ENCODE measurements at places on chromosomes 3 and 15.

- no peak for DNase-seq
Measured at GRCh38 chr15:71139241-71139640, 24.0 kb downstream of the THSD4 start.

- no peak for DNase-seq
Measured at GRCh38 chr3:30913176-30913575, 18.7 kb upstream of the GADL1 start.

DNA sequence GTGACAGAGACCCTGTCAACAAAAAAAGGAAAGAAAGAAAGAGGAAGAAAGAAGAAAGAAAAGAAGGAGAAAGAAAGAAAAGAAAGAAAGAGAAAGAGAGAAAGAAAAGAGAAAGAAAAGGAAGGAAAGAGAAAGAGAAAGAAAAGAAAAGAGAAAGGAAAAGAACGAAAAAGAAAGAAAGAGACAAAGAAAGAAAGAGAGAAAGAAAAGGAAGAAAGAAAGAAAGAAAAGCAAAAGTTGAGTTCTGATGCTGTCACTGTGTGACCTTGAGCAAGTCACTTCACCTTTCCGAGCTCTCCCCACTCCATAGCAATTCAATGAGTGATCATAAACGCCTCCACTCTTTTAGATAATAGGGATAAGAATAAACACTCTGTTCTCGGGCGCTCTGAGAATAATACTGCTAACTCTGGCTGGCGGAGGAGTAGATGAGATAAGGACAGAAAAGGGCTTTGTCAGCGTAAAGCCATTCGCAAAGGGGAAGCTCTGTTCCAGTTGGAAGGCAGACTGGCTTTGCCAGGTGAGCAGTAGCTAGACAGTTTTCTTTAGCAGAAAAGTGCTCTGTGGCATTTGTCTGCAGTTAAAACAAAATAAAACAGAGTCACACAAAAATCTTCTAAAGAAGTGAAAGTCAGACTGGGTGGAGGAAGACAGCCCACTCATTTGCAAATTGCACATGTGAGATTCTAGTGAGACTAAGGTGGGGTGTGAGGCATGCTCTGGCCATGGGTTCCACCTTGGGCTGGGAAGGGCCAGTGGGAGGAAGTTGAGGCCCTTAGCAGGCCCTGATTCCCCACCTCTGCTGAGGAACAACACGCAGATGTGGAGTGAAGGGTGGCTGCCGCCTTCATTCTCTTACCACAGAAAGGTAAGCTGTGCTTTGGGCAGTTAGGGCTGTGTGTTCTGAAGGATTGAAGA lies 9.6 kb upstream of the FLNB start:
- DNase-seq = no peak

- DNase-seq = no peak
Measured at GRCh38 chr15:81270781-81271491, 53.0 kb downstream of the STARD5 start.

- DNase-seq = peak; percentile 94
Measured at GRCh38 chr3:78497021-78497420, 1270.8 kb downstream of the ROBO1 start.

GRCh38 chr15:73882761-73883419 lies 9.5 kb downstream of the TBC1D21 start:
- no peak for DNase-seq

DNA sequence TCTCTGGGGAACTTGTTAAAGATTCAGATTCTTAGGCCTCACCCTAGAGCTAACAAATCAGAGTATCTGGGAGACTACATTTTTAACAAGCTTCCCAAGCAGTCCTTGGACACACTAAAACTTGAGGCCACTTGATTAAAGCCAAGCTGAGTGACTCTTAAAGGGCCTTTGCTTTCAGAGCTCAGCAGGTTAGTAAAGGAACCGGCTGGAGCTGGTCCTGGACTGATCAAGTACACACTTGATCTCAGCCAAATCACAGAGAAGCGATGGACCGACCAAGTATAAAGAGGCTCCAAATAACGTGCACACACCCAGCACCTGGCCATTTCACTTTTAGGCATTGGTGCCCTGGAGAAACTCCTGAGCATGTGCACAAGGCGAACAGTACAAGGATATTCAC lies 12.9 kb upstream of the TM6SF1 start:
- DNase-seq = peak; percentile 34

- no peak for DNase-seq
Measured at GRCh38 chr15:88975891-88976290, 62.7 kb upstream of the MFGE8 start.

GRCh38 chr15:56168394-56168793 lies 75.3 kb downstream of the RFX7 start:
- no peak for DNase-seq

DNA sequence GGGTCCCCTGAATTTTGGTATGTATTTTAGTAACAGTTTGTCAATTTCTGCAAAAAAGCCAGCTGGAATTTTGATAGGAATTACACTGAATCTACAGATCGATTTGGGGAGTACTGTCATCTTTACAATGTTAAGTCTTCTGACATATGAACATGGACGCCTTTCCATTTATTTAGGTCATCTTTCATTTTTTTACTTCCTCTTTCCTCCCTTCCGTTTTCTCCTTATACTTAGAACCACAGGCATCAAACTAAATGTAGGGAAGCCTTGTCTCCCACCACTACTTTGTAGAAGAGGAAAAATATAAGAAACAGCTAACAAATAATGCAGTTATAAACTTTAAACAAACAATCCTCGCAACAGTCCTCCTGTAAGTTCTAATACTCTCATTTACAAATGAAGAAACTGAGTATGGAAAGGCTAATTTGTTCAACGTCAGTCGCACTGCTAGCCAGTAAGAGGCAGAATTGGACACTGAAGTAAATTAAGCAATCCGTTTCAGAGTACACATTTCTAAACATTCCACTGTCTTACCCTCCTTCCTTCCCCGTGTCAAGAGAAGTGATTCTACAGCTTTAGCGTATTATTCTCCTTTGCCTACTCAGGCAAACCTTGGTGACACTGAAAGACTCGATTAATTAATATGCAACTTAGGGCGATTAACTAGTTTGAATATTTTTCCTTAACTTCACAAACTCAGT lies 25.6 kb downstream of the RHOA start:
- no peak for DNase-seq

DNA sequence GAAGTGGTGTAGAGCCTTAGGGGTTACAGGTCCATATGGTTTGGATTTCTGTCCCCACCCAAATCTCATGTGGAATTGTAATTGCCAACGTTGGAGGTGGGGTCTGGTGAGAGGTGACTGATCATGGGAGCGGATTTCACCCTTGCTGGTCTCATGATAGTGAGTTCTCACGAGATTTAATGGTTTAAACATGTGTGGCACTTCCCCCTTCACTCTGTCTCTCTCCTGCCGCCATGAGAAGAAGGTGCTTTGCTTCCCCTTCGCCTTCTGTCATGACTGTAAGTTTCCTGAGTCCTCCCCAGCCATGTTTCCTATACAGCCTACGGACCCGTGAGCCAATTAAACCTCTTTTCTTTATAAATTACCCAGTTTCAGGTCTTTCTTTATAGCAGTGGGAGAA lies 43.1 kb upstream of the MFGE8 start:
- no peak for DNase-seq

- DNase-seq = no peak
Measured at GRCh38 chr3:62607287-62608029, 234.1 kb upstream of the FEZF2 start.

DNA sequence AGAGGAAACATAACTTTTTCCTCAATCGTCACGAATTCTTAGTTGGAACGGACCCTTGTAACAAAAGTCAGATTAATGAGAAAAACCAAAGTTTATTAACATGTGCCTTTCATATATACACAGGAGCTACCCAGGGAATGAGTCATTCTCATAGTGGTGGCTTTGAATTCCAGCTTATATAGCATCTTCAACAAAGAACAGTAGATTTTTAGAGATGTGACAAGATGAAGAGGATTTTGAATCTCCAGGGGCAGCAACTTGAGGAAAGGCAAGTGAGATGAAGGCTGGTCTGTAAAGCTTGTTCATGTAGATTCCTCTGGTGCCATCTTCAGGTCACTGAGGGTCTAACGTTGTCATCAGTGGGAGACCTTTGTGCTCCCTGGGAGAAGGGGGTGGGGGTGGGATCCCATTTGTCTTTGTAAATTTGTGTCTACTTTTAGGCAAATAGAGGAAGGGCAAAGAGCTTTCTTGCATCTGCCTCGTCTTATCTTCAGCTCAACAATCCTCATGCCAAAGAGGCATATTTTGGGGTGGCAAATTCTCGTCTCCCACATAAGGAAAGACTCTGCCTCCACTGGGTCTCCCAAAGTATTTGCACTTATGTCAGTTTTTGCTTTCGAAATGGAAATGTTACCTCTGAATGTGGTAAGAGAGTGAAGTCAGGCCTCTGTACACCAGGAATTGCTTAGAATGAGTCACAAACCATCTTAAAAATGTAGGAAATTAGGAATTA lies 29.5 kb downstream of the CLEC3B start:
- peak; percentile 18 for DNase-seq

GRCh38 chr15:31362886-31363285 lies 36.3 kb downstream of the KLF13 start:
- no peak for DNase-seq

GRCh38 chr15:100693451-100693850 lies 91.1 kb downstream of the ASB7 start:
- no peak for DNase-seq

DNA sequence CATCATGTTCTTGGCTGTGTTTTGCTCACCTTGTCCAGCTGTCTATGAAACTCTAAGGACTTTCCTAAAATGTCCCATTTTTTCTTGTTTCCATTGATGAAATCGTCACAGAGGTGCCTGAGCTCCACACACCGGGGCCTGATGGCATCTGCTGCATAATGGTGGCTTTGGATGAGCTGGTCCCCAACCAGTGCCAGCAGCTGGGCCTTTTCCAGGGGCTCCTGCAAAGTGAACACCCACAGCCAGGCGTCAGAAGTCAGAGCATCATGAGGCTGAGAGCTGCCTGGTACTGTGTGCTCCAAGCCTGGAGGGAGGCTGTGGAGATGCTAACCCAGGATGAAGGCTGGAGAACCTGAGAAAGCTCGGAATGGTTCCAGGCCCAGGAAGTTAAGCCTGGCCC lies 46.9 kb downstream of the B3GNT5 start:
- DNase-seq = no peak

DNA sequence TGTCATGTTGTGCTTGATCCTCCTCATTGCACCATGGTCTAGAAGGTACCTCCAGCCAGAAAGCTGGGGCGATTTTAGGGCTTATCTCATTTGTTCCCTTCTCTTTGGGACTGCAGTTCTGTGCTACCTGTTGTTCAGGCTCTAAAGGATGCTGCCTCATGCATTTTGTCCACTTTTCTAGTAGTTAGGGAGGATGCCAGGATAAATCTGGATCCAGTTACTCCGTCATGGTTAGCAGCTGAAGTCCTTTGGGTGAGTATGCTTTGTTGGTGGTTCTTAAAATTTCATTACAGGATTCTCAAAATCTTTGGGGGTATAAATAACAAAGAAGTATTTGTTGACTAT lies 8.9 kb downstream of the AKAP13 start:
- no peak for DNase-seq

DNA sequence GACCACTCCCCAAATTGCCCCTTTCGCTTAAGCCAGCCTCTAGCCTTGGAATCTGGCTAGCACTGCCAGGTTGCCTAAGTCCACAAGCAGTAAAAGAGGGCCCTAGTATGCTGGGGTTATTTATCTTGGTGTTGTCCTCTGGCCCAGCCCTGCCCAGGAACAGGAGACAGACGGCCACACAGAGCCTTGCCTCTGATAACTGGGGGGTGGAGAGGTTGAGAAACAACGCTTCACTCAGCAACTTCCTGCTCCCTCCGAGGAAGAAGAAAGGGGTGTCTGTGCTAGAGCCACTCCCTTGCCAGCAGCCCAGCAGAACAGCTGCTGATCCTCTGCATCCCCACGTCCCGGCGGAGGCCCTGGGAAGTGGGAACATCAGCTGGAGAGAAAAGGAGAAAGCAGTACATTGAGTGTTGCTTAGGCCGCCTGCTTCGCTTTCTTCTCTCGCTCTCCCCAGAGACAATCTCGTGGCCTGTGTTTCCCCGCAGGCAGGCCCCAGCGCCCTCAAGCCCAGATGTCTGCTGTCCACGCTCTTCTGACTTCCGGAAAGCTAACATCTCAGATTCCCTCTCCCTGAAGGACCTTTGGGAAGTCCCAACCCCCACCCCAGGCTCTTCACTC lies 22.6 kb upstream of the C3orf70 start:
- DNase-seq = peak; percentile 85

DNA sequence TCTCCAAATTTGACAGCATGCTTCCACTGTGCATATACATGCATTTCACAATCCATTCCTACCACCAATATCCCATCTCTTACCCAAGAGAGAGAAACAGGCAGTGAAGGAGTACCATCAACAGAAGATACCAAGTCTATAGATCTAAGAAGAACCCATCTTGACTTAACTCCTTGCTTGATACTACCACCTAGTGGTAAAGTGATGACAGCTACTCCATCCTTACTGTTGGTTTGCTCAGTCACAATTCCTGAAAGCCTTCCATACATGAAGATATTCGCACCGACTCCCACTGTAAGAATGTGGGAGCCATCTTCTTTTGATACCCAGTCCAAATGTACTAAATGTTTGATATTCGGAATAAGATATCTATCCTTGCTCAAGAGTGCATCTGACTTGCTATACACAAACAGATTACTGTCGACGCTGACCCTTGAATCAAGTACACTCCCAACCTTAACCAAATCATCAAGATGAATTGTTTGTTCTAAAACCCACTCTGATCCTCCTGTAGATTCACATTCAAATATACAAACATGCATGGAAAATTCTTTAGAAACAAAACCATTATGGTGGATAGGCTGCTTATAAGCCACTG lies 123.1 kb downstream of the DMXL2 start:
- DNase-seq = no peak

GRCh38 chr15:47404877-47405276 lies 312.4 kb upstream of the SEMA6D start:
- no peak for DNase-seq

DNA sequence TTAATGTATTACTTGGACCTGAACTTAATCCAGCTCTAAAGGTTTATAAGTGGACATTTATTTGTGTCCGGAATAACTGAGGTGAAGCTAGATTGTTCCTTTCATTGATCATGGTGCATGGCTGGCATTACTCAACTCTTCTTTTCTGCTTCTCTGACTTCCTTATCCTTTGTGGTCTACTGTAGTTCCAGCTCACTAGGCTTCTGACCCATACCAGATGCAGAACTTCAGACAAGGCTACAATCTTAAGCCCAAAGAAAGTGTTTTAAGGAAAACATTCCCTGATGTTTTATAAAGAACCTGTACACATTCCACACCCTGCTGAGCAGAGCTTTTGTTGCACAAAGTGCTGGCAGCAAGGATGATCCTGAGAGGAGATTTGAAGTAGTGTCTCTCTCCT lies 250.8 kb upstream of the TGFBR2 start:
- no peak for DNase-seq

DNA sequence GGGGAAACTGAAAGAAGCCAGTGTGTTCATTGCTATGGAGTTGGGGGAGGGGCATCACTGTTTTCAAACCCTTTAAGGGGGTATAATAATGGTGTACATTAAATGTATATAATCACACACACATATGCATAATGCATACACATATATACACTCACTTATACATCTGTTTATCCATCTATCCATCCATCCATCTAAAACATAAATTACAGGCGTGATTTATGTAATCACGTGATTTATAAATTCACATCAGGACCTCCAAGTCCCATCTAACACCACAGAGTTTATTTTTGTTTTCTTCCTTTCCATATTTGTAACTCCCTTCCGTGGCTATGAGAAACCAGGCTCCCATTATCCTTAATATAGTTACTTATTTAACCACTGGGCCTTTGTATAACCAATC lies 39.8 kb downstream of the GRAMD1C start:
- DNase-seq = no peak

- DNase-seq = peak; percentile 26
Measured at GRCh38 chr3:169173231-169173630, 490.3 kb downstream of the MECOM start.

- DNase-seq = no peak
Measured at GRCh38 chr3:100125161-100125938, 11.0 kb upstream of the FILIP1L start.

GRCh38 chr3:184354121-184354728 lies 7.2 kb downstream of the CLCN2 start:
- DNase-seq = no peak

Measured in lung (tissue), 17 donors.